Stimulated activated naive CD8-positive, alpha-beta T cell treated with anti-CD3 and anti-CD28 coated beads, Interleukin-15, Interleukin-2, amounts not matched to agents 100 U/mL and 50 U/mL, for 24 hours (primary cell): ENCODE measurements at places on chromosomes 13 and 19.

DNA sequence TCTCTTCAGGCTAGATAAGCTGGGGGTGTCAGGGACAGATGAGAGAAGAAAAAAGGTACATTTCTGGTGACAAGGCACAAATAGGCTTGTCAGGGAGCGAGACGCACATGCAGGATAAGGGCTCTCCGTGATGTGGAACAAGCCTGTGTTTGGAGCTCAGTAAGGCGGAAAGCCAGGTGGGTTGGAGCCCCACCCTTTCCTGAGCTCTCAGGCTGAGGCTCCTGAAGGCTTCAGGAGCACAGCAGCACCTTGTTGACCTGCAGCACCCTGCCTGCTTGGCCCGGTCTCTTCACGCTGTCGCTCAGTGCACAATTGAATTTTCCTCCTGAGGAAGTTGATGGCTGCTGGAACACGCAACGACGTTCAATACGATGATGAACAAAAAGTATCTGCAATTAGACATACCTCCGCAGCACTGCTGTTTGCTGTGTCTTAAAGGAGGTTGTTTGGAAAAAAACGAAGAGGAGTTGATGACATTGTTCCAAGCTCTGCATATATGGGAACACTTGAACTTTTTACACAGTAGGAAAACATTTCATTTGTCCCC, 29.3 kb downstream of the SERP2 start:
- DNase-seq = no peak

- peak; percentile 60 for DNase-seq
Observed at GRCh38 chr19:13195678-13196077, 45.5 kb downstream of the IER2 start.

DNA sequence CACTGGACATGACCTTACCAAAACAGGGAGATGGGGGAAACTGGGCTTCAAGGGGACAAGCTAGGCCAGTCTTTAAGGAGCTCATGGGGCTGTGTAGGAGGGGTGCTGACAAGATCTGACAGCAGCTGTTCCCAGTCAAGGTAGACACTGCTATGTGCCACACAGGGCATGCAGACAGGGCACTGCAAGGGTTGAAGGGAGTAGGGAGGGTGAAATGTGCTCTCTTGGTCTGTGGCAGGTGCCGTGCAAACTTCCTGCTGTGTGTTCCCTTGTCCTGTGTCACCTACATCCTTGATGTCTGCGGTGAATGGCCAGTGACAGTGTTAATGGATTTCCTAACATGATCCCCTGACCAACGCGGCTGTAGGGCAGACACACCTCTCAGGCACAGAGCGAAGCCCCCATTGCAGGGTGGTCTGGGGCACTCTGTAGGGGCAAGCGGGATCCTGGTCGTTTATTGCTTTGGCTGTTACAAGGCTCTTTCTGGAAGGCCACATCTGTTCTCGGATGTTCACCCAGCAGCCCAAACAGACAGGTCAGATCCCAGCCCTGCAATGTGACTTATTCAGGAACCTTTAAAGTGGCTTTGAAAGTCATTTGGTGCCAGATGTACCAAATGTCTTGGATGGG, 199.5 kb upstream of the ZNF536 start:
- no peak for DNase-seq

DNA sequence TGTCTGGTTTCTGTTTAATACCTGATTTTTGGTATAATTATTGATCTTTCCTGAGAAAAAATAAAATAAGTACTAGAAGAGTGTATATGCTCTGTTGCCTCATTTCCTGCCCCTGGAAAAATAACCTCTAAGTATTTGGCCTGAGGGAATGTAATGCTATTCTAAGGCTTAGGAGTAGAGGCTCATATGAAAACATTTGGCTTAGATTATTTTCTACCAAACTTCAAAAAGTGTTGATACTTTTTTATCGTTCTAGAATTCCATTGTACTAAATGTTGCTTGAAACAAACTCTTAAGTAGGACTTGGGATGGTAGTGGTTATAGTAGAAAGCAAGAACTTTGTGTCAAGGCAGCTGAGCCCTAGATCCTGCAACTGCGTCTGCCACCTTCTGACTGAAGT, 57.8 kb downstream of the COG3 start:
- no peak for DNase-seq

DNA sequence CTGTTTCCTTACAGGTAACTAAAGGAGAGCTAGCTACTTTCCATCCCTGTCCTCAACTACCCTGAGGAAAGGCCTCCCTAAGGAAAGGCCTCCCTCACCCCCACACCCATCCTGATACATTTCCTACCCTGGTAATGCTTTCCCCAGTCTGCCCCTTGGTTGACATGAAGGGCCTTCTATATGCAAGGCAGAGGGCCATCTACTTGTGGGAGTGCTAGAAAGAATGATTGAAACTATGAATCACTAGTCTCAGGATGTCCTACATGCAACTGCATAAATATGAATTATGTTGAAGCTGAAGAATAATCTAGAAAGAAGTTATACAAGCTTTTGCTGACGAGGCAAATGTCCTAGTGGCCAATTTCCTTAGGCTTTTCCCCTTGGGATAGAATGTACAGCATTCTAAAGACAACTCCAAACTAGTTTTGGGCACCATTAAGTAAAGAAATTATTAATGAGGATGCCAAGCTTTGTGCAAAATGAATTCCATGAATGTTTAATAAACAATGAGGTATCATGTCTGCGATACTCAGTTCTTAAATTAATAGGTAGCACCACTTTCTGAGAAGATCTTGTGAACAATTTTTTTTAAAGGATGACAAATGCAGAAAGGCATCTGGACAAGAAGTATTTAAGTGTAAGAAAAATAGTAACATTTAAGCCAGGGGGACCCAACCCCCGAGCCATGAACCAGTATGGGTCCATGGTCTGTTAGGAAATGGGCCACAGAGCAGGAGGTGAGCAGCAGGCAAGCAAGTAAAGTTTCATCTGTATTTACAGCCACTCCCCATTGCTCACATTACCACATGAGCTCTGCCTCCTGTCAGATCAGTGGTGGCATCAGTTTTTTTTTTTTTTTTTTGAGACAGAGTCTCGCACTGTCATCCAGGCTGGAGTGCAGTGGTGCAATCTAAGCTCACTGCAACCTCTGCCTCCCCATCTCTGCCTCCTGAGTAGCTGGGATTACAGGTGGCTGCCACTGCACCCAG, 223.0 kb downstream of the LHFPL6 start:
- no peak for DNase-seq

- no peak for DNase-seq
Observed at GRCh38 chr13:27113436-27113835, 58.2 kb downstream of the USP12 start.

DNA sequence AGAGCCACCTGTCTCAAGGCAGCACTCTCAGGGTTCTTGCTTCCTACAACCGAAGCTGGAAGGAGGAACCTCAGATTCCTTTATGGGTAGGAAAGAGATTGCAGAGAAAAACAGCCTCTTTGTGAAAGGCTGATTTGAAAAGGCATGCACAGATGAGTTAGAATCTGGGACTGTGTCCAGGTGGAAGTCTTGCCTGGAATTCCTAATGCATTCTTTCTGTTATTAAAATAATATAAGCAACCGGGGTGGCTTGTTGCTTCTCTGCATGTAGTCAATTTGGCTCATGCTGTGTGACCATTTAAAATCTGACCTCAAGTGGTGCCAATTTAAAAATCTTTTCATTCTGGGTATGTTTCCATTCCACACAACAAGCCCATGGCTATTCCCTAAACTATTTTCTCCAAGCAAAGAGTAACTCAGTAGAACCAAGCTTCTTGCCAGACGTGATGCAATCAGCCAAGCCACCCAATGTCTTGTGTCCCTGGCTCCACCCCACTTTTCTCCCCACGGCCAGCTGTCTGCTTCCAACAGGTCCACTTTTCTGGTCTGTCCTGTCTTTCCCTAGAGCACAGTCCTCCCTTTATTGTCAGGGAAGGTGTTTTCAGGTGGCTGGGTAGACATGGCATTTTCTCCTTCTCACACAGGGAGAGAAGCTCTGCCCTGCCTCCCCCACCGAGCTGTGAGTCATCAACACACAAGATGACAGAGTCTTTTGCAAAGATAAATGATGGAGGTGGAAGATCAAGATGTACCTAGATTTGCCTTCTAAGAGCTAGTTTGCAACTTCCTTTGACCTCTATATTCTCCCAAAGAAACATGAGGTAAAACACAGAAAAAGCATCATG, 394.3 kb downstream of the FOXO1 start:
- peak; percentile 61 for DNase-seq

DNA sequence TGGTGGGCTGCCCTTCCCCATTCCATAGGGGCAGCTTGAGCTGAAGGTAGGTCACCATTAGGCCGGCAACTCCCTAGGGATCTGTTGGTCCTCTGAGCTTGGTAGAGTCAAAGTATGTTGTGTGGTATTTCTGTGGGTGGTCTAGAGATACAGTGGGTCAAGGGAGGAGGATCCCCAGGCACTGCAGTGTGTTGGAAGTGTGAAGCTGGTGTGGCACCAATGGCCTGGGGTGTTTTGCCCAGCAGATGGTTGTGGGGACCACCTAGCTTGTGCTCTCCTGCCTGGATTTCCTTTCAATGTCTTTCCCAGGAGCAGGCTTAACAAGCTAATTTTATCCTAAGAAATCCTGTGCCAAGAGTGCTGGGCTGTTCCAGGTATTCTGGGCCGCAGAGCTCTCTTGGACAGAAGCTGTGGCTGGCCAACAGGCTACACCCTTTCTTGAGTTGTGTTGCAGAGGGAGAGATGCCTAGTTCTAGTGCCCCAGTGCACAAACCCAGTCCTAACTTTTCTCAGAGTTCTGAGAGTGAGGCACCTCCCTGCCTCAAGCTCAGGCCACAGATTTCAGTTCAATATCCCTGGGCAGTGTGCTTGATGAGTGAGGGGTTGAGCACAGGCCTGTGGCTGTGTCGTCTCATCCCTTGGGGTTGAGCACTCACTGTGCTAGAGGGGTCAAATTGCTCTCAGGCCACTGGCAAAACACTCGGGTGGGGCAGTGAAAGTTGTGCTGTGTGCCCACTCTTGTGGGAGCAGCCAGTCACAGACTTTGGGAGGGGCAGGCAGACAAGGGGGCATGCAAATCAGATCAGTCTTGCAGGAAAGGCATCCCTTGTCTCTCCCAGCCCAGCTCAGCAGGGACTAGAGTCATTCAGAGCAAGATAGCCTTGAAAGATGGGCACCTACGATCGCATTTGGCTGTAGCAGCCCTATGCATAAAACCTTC, 1806.1 kb upstream of the MIR17HG start:
- no peak for DNase-seq

DNA sequence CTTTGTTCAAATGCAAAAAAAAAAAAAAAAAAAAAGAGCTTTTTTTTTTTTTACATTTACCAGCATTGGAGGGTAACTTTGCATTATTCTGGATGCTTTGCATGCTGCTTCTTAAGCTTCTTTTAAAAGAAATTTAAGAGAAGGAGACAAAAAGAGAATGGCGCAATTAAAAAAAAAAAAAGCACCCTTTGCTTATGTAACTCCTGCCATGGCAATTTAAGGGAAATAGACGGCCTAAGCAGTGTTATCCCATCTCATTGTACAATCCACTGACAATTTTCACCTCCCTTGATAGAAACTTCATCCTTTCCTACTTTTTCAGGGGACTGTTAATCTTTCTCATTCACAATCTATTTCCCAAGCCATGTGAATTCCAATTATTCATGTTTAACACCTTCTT, 129.8 kb downstream of the KCTD12 start:
- DNase-seq = no peak

DNA sequence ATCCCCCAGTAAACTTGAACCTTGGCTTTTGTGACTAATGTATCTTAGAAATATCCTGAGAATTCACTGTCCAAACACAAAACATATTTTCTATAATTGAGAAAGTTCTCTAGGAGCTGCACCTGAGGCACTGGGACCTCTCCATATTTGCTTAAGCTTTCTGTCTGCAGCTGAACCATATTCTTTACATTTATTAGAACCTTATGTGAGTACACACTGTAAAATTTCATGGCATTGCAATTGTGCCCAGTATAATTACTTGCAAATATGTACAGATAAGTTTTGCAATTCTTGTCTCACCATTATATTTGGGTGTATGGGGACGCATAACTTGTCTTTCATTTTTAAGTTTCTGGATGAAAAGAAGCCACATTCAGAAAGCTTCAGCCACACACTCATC, 280.7 kb upstream of the KLHL1 start:
- DNase-seq = no peak

- DNase-seq = no peak
Observed at GRCh38 chr13:102235689-102236088, 166.2 kb downstream of the FGF14 start.

- DNase-seq = no peak
Observed at GRCh38 chr13:19597523-19597922, 35.9 kb upstream of the MPHOSPH8 start.
